ENCODE measurements at places on chromosomes 11 and 22.

GRCh38 chr11:22787551-22788162 lies 41.9 kb downstream of the SVIP start:
- DNase-seq = peak; percentile 36

DNA sequence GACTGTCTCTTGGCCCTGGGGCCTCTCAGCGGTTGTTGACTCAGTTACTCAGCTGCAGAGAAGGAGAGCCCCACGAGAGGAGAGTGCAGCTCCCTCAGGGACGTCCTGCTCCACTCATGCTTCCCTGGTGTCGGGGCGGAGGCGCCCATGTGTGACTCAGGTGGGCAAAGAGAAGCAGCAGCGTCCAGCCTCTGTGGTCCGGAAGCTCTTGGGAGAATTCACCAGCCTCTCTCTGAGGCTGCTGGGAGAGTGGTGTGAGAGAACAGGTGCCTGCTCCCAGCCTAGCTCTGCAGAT lies 25.7 kb downstream of the GLB1L2 start:
- DNase-seq = no peak

GRCh38 chr11:116958246-116958645 lies 120.8 kb upstream of the APOA1 start:
- DNase-seq = no peak

DNA sequence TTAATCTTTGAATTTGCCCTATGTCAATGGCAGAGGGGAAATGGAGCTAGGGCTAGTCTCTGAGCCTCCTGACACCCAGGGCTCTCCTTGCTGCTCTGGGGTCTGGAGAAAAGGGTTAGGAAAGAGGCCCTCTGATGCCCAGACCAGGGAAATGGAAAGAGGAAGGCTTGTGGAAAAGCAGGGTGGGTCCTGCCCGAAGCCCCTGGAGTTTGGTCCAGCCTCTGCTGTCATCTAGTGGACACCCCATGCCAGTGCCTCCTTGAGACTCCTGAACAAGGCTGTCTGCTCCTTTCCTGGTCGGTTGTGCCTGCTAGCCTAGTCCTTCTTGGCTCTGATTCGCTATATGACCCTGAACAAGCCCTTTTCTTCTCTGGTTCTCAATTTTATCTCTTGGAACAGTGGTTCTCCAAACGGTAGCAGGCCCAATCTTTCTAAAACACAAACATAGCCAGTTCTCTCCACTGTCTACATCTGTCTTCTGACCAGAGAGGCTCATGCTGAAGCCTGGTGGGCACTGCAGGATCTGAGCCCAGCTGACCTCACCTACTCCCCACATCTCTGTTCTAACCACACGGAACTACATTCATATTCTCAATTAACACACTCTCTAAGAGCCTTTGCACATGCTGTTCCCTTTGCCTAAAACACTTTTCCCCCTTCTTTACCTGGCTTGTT lies 8.8 kb upstream of the PLA2G3 start:
- DNase-seq = peak; percentile 57

- DNase-seq = no peak
These were observed 431.8 kb upstream of the FAT3 start for GRCh38 chr11:91792779-91793262.

DNA sequence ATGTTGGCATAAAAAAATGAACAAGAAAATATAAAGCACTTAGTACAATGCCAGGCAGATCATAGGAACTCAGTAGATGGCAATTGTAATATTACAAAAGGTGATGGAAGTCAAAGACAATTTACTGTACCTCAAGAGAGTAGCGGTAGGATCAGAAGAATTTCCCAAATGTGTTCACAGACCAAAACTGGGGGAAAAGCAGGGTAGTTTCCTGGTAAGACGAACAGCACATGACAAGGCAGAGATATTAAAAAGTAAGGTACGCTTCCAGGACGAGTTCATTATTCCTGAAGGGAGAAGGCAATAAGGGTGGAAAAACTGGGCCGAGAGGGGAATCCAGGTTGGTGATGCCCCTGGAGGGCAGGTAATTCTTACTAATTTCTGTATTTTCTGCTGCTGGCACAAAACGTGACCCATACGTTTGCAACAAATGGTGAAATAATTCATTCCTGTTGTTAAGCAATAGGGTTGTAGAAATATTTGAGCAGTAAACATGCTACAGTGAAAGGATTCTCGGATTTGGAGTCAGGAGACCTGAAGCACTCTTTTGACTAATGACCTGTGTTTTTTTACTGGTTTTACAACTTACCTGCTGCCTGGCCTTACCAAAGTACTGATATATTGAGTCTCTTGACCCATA lies 786 bp upstream of the ANKRD42 start:
- no peak for DNase-seq

DNA sequence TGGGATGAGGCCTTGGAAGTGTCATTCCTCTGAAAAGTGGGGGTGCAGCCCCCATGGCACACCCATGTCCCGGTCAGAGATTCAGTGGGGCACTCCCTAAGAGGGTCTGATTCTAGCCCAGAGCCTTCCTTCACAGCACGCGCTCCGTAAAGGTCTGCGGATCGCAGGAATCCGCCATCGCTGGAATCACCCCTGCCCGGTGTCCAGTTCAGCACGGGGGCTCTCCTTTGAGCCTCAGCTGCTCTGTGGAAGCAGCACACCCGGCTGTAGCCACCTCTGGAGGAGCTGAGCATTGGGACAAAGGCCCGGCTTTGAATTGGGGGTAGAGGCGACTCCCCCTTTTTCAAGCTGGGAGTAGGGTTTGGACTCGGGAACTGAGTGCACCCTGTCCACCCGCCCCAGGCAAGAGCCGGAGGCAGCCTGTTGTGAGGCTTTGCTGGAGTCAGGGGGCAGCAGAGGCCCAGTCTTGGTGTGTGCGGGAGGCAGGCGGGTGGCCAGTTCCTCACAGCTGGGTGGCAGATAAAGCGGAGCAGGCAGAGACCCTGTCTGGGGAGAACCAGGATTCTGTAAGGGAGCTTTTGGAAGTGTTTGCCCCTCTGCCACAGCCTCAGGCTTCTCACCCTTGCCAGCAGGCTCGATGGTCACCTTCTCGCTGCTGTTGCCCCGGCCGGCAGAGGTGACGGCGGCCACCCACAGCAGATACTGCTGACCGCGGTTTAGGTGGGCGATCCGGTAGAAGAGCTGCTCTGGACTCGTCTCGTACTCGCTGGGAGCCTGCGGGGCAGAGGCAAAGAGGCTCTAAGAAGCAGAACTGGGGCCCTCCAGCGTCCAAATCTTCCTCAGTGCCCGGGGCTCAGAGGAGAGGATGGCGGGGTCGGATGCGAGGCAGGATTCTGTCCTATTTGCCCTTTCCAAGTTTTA lies 115.9 kb downstream of the CEP164 start:
- DNase-seq = peak; percentile 44

Measured in stimulated activated CD8-positive, alpha-beta memory T cell treated with anti-CD3 and anti-CD28 coated beads, Interleukin-4, amount 100 ng/mL, for 48 hours (primary cell).